ENCODE measurements at places on chromosomes 5 and 9.

DNA sequence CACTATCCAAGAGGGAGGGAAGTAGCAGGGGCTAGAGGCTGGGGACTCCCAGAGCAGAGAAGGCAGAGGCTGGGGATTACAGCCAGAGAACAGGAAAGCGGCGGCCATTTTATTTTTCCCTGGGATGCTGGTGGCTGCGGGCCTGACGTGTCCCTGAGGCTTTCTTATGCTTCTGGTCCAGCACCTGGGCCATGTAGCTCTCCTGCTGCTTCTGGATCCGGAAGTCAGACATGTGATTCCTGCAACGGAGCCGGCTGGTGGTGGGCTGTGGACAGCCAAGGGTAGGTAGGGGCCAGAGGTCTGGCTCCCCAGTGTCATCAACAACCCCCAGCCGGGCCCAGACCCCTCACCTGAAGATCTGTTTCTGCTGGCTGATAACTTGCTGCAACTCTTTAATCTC is 1.8 kb upstream of the PROB1 start:
- DNase-seq: no peak

DNA sequence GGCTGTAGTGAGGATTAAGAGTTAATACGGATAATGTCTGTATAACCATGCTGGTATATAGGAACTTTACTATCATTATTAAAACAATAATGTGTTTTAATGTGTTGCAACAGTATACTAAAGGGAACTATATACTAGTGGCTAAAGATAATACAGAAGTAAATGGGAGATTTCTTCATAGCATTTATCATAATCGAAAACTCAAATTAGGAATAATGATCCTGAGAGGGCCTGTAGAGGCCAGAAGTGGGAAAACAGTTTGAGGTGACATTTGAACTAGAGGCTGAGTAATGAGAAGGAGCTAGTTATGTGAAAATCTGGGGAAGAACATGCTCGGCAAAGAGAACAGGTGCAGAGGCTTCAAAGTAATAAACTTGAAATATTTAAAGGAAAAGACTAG is 2.9 kb downstream of the TCERG1 start:
- DNase-seq: no peak

GRCh38 chr9:85743275-85744128 is 1.7 kb upstream of the AGTPBP1 start:
- DNase-seq: no peak

DNA sequence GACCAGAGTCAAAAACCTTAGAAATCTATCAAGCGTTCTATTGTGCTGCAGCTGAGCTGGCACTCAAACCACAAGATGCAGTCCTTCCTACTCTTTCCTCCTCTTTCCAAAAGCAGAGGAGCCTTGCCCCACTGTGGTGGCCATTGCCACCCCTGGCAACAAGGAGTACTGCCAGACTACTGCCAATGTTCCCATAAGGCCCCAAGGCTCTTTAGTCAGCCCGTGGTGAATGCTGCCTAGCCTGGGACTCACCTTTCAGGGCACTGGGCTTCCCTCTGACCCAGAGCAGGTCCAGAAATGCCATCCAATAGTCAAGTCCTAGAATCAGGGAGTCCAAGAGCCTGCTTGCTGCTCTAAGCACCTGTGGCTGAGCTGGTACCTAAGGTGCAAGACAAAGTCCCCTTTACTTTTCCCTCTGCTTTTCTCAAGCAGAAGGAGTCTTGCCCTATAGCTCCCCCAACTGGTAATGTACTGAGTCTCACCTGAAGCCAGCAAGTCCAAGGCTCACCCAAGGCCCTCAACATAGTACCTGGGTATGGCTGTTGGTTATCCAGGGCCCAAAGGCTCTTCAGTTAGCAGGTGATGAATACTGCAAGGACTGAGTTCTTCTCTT is 219.4 kb downstream of the ATPSCKMT start:
- no peak for DNase-seq

DNA sequence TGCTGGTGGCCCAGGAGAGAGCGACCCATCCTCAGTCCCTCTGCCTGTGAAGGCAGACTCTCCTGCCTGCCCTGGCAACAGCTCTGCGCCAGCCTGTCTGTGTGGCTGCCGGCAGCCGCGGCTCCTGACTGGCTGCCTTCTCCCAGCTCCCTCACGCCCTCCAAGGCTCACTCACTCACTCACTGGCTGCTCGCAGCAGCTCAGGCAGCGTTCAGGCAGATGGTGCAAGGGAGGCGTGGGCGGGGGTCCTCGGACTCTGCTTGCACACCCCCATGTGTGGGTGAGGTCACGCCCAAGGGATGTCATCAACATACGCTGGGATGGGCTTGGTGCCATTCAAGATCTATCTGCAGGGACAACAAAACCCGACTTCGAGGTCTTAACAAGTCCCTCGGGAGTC is 66.7 kb downstream of the DAB2IP start:
- DNase-seq: no peak

DNA sequence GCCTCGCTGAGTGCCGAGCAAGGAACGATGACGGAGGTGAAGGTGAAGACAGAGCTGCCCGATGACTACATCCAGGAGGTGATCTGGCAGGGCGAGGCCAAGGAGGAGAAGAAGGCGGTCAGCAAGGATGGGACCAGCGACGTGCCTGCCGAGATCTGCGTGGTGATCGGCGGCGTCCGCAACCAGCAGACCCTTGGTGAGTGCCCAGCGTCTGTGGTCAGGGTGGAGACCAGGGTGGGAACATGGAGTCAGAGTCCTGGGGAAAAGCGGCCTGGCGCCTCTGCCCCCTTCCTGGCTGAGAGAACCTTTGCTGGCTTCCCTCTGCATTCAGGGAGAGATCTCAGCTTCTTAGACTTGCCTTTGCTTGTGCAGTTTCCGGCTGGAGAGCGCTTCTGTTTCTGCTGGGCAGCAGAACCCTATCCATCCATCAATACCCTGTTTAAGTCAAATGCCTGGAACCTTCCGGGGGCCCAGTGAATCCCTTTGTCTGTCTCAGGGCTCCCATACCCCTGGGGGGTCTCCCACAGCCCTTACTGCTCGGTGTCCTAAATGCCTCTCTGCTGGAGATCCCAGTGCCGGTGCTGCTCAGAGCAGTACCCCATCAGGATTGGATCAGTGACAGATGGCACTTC is 89.6 kb downstream of the AMBP start:
- DNase-seq: no peak

DNA sequence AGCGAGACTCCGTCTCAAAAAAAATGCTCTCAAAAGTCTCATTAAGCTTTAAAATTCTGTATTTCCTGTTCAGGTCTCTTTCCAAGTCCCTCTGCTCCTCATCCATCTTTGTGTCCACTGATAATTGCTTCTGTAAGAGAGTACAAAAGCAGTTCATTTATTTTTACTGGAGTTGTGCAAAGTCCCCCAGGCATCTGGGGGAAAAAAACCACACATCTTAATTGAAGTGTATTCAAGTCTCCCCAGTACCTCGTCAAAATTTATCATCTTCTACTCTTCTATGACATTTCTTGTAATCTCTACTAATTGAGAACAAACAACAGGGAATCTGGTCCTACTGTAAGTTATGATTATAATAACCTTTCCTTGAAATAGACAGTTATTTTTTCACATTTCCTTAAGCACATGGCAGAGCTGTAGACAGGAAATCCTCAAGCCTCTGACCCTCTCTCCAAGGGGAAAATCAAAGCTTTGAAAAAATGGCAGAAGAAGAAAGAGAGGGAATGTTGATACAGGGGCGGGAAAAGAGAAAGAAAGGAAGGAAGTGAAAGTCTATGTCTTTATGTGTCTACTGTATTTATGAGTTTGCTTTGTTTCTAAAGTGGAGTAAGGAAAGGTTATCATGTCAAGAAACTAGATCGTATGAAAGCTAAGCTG is 51.5 kb downstream of the RAI14 start:
- DNase-seq: no peak

DNA sequence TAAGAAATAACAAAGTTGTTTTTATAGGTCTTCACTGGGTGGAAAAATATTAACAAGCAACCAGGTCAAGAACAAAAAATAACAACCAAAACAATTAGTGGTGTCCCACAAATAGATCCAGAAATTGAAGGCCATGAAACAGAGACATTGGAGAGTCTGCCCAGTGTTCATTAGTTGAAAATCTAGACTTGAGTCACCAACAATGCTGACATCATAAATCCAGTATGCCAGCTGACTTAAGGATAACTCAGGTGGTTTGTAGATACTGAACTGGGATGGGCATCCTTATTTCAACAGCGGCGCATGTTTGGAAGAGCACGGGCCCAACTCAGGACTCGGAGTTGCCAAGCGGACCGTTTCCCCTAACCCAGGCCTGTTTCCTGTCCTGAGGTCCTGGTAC is 80.7 kb upstream of the TNFAIP8 start:
- DNase-seq: no peak

- no peak for DNase-seq
Observed at GRCh38 chr9:123107639-123108285, 74.3 kb downstream of the GPR21 start.

DNA sequence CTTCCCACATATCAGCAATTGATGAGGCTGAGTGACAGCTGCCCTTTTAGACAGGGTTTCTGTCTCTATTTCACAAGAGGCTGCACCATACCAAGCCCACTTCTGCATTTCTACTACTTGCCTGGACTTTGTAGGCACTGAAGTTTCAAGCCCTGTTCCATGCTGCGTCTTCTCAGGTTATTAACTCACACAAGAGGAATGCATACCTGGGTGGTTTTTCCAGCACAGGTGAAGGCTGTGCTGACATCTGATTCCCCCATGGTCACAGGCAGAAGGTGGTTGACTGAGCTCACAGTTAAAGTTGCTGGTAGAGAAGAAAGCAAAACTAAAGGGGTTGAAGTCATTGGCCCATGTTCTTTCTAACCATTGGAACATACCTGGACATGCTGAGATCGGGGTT is 86.6 kb downstream of the MAMDC2 start:
- no peak for DNase-seq

DNA sequence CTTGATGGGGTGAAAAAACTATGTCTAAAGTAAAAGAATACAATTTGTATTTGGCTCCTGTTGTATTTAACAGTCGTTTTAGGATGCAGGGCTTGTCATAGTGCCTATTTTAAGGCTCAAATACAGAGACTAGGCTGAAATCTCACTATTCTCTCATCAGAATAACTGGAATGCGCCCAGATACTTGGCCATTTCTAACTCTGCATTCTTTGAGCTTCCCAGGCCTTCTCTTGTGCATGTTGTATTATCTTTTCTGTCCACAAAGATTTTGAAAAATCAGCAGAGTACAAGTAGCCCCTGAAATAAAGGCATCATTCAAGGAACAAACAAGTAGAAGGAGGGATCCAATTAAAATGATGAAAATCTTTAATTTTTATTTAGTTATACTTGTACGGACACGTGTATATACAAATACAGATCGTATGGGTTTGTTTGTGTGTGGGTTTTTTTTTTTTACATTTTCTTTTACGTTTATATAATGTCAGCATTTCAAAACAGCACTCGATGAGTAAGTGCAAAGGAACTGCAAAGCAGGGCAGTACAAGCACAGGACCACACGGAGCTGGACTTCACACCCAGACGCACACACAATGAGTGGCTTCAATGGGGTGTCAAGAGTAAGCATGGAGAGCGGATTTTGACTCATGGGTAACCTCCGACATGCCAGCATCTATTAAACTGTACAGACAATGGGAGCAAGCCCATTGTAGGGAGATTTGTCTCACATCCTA is 294.0 kb downstream of the EFNA5 start:
- no peak for DNase-seq

DNA sequence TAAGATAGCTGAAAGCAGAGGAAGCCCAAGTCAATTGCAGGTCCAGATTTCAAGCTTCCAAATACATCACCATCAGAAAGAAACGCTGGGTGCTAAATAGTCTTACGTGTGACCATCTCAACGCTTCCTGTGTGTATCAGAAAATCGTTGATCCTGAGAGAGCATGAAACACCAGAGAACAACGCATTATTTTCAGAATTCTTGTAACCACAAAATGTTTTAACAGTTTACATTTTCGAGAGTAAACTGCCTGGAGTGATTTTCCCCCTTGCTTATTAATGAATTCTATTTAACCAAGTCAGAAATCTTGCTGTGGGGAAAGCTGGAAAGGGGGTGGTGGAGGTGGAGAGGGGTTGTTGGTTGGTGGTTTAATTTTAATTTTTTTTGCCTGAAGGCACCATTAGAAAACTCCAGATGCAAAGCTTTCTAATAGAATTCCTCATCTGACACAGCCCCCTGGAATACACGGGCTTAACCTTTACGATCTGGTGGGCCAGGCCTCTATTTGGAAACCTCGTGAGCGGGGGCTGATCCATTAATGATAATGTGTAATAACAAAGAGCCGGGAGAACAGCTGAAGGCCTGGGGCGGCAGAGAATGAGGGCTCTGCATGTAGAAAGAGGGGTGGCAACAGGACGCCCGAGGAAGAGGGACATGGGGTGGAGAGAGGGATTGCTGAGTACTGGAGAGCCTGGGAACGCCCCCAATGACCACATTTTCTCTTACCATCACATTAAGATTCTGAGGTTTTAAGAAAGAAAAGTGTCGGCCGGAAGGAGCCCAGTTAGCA is 124.5 kb upstream of the NFIB start:
- DNase-seq: no peak

GRCh38 chr9:7369384-7369821 is 430.2 kb downstream of the DMAC1 start:
- DNase-seq: no peak

DNA sequence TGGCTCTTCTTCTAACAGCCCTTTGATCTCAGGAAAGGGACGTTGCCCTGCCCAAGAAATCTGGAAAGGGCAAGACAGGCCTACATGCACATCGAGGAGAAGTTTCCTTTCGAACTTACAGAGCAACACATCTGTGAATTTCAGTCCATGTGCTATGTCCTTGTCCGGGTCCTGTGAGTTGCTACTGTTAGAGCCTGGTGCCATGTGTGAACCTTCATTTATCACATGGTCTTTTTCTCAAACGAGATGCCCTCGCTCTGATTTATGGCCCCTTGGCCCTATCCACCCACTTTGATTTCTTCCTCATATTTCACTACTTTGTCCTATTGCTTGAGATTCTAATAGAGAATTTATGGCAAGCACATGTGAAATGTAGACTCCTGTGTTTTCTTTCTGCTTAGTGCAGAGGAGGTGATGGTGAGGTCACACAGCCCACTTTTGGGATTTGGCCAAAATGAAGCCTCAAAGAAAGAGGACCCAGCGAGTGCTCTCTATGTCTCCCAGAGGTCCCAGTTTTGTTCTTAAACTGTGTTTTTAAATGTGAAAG is 153.1 kb downstream of the SNCAIP start:
- no peak for DNase-seq

- no peak for DNase-seq
Observed at GRCh38 chr5:176712546-176713304, 65.4 kb downstream of the TSPAN17 start.

GRCh38 chr9:95027914-95028852 is 289.3 kb downstream of the FANCC start:
- no peak for DNase-seq

- no peak for DNase-seq
Observed at GRCh38 chr9:84045481-84046097, 65.0 kb downstream of the RMI1 start.

Measured in pancreas (tissue), 10 donors.